Activated T-cell treated with anti-CD3 and anti-CD28 coated beads, Interleukin-2, amount 50 U/mL, for 48 hours (primary cell): ENCODE measurements at places on chromosomes 13 and 19.

- DNase-seq, result no peak
Measured at GRCh38 chr19:47444388-47444821, 25.1 kb upstream of the MEIS3 start.

DNA sequence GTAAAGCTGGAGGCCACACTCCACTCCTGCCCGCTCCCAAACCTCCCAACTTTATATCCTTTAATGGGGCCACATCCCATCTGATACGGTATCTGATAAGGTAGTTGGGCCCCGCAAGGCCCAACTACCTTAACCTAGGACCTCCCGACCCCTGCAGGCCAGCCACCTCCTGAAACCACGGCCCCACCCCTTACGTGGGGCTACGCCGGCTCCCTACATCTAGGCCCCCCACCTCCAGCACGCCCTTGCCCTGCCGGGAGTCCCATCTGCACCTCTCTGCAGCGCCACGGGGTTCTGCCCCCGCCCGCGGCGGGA lies 2.2 kb downstream of the IGFLR1 start:
- no peak for DNase-seq

- DNase-seq, result no peak
Measured at GRCh38 chr13:73416093-73416492, 357.3 kb downstream of the KLF5 start.

DNA sequence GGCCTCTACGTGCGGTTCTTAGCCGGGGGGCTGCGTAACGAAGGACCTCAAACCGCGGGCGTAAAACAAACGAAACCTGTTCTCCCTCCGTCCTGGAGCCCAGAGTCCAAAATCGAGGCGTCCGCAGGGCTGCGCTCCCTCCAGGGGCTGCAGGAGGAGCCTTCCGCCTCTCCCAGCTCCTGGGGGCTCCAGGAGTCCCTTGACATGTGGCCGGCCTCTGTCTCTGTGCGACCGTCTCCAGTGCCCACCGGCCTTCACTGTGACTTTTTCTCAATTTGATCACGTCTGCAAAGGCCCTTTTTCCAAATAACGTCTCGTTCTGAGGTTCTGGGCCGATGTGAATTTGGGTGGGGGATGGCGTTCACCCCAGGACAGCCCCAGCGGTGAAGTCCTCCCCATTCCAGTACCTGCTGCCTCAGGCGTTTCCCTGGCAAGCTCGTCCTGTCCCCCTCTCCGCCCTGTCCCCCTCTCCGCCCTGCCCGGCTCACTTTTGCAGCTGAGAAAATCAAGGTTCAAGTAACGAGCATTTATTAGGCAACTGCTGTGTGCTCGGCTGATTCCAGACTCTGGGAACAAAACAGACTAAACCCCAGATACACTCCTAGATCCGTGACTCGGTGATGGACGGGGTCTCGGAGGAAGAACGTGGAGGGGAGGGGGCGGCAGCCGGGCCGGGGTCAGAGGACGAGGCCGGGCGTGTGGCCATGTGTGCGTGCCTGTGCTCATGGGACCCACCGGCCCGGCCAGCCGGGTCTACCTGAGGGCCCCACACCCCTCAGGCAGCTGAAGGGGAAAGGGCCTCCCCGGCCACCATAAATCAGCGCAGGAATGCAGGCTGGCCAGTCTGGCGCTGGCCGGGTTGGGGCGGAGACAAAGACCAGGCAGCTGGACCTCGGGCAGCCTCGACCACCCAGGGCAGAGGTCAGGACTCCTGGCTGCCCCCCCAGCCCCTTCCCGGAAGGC lies 28.1 kb upstream of the WDR18 start:
- no peak for DNase-seq

DNA sequence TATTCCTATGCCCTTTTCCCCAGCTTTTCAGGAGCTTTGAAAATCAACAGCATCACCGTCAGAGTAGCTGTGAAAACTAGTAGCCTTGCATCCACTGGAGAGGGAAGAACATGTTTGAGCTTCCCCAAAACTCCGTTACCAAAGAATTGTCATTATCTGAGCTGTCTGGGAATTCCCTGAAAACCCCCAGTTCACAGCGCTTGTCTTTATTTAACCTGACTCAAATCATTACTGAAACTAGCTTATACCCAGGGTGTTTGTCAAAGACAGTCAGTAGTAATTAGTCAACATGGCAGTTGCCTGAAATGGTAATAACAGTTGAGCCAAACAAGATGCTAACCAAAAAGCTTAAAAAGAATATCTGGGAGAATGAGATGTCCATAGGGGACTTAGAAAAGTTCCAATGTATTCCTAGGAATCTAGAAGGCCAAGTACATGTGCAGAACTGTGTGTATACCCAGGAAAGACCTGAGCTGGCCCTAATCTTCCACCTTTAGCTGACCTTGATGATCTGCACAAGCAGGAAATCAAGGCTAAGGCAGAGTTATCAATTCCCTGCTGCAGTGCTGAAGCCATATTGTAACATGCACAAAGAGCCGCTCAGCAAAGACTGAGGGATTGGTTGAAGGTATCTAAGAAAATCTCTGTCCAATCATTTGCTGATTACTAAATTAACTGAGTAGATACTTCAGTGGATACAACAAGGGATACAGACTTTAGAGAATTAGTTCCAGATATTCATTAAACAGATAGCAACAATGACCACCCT lies 130.8 kb downstream of the KL start:
- no peak for DNase-seq

DNA sequence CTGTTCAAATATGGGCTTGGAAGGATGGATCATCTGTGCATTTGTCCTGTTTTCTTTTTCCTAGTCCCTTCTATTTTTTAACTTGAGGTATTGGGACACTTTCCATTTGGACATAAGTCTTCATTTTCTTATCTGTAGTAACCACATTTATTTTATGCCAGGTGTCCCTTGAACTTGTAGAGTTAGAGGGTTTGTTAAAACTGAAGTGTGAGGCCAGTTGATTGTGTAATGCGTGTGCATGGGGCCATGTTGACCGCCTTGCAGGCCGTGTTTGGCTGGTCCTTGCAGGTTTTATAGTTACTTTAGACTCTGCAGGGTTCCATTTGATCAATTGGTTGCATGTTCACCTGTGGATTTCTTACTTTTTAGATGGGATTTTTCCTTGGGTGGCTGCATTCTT lies 21.0 kb downstream of the SAE1 start:
- DNase-seq, result no peak

- DNase-seq, result no peak
Measured at GRCh38 chr19:41861116-41861768, 1.2 kb downstream of the RPS19 start.

DNA sequence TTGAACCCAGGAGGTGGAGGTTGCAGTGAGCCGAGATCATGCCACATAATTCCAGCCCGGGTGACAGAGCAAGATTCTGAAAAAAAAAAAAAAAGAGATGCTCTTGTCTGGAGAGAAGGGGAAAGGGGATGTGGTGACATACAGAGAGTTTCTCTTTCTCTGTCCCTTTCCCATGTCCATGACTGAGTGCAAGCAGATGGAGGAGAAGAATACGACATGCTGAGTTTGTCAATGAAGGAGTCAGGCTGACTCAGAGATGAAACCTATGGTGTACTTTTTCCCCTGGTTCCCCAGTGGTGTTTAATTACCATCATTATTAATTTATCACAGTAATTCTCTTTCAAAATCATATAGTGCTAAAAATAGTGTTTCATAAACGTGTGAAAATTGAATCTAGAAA lies 448.8 kb downstream of the FOXO1 start:
- no peak for DNase-seq

GRCh38 chr19:13214036-13214730 lies 64.0 kb downstream of the IER2 start:
- DNase-seq, result no peak

DNA sequence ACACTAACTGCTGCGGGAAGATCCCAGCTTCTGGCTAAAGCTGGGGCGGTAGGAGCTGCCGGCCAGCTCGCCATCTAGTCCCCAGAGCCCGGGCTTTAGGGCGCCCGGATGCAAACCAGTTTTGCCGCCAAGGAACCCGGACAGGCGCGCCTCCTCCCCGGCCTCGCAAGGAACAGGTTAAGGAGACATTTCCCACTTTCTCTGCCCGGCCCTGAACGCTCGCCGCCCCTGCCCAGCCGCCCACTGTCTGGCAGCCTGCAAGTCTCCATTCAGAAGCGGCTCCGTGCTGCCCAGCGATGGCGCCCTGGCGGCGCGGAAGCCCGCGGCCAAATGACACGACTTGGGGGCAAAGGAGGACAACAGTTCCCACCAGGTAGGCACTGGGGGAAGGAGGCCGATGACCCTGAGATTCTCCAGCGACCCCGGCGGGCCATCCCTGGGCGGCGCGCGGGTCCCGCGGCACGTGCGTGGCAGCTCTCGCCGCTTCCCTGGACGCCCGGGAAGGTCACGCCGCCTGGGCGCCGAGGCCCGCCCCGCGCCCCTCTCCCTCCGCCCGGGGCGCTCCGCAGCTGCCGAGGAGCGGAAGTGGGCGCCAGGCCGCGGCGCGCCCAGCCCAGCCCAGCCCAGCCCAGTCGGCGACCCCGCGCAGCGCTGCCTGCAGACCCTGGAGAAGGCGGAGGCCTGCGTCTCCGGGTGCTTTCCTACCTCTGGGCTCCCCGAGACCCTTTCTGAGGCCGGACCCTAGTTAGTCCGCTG lies 42.2 kb upstream of the HNRNPA1L2 start:
- DNase-seq, result peak; percentile 37

DNA sequence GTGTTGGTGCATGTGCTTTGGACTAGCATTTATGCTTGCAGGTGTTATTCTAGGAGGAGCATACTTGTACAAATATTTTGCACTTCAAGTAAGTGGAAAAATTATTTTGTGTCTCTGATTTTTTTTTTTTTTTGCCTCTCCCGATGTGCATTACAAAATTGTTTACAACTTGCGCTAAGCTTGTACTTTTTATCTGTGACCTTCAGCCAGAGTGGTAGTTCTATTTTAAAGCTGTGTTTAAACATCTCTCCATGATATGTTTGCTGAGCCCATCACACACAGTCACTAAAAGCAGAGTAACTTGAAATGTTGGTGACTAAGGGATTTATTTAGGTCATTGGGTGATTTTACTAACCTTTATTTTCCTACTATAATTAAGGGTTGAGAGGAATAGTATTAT lies 20.8 kb downstream of the ITM2B start:
- no peak for DNase-seq

GRCh38 chr13:106381091-106381490 lies 154.4 kb downstream of the EFNB2 start:
- DNase-seq, result no peak
